Coronary artery (tissue), 2 donors: ENCODE measurements at places on chromosomes 12 and 14.
A peak's percentile ranks its signal among the peaks of the same experiment; 100 is the strongest.

DNA sequence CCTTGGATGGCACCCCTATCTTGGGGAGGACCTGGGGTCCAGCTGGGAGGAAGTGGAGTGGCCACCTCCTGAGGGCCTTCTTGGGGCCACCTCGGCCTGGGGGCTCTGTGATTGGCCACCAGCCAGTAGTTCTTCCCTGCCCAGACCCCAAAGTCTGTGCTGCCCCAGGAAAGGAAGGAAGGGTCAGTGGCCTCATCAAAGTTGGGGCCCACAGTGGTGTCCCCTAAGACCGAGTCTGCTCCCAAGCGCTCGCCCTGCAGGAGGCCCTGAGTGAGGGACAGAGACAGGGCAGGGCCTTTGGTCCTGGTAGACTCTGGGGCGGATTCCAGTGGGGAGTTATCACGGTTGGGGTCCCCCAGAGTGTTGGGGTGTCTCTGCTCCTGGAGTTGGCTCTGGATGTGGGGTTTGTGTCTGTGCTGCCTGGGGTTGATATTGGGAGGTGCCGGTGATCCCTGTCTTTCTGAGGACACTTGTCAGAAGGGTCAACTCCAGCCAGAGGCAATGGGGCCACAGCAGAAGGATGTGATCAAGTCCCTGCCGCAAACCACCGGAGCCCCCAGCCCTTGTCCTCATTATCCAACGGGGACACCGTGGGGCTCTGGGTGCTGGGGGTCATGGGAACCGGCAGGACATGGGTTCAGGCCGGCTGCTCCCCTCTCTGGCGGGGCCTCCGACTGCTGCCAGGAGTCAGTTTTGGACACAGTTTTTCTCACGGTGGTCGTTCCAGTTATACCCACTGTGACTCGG, 364.3 kb downstream of the TMEM121 start:
- peak; percentile 63 for DNase-seq

DNA sequence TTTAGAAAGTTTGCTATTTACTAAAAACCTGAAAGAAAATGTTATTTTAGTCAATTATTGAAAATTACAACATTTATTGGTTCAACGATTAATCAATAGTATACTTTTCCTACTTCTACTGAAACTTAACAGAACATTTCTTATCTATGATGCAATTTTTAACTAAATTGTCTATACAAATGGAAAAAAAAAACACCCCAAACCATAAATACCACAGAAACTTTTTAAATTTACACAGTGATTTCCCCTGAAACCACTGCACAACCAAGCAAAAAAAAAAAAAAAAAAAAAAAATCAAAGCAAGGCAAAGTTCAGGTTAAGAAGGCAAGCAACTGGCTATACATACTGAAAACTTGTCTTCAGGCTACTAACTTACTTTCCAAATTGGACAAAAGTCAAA, 71.9 kb upstream of the POC1B start:
- no peak for DNase-seq

DNA sequence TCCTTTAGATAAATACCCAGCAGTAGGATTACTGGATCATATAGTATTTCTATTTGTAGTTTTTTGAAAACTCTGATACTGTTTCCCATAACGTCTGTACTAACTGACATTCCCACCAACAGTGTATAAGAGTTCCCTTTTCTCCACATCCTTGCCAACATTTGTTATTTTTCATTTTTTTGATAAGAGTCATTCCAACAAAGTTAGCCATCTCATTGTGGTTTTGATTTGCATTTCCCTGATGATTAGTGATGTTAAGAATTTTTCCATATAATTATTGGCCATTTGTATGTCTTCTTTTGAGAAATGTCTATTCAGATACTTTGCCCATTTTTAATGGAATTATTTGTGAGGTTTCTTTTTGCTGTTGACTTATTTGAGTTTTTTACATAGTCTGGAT, 486.0 kb downstream of the FLRT2 start:
- no peak for DNase-seq

GRCh38 chr12:116614194-116614915, 55.2 kb downstream of the MAP1LC3B2 start:
- DNase-seq, result no peak

DNA sequence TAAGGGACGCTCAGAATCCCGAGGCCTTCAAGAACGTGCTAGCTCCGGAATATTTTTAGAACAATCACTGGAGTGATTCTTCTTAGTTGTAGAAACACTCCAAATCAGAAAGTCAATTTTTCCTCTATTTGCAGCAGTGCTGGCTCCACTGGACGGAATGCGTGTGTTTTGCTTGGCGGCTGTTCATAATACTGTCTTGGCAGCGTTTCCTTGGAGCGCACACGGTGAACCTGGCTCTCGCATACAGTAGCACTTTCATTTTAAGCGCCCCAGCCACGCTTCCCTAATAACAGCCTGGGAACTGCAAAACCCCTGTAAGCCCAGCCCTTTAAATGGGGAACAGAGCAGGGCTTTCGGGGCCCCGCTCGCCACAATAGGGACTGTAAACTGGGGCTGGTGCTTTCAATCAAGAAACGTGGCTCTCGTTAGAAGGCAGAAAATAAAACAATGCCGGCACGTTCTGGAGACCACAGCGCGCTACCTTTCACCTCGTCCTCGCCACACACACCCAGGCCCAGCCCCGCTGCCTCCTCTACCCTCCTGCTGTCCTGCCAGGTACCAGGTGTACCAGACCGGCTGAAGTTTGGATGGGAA, 79.9 kb downstream of the BCL11B start:
- DNase-seq, result no peak

DNA sequence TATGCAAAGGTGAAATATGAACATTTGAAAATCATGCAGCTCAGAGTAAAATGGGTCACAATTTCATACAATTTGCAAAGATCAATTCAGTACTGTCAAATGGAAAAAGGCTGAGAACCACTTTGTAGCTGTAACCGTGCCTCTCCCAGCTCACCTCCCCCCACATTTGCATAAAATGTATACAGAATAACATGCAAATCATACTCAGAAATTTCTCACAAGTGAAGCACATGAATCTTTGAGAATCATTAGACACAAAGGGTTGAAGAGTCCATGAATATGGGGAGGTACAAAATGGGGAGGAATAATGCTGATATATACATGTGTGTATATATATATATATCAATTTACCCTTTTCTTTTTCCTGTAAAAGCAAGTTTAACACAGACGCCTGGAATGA, 162.1 kb downstream of the APAF1 start:
- no peak for DNase-seq

- no peak for DNase-seq
These were observed 4.1 kb downstream of the CIPC start for GRCh38 chr14:77102154-77102553.

DNA sequence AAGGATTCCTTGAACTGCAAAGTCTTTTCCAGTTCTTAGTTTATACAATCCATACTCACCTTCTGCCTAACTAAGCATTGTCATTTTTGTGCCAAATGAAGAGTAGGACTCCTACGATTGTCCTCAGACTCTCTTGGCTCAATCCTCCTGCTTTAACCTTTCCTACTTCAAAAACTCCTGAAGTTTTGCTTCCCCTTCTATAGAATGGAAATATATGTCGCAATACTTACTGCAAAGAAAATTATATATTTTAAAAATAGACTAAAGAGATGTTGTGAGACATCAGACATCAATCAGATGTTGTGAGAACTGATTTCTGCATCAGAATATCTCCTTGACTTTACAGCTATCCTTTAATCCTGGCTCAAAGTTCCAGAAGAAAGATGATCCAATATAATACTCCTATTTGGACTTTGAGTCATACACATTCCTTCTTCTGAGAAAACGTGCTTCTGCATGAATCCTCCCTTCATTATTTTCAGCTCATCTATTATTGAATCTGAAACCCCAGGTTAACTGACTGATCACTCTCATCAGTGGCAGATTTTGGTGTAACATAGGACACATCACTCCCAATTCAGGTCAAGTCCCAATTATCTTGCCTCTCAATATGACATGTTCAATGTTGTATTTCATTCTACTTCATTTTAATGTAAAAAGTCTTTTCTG, 48.8 kb downstream of the A2M start:
- DNase-seq, result no peak

GRCh38 chr12:7608184-7608911, 57.4 kb downstream of the APOBEC1 start:
- DNase-seq, result no peak

DNA sequence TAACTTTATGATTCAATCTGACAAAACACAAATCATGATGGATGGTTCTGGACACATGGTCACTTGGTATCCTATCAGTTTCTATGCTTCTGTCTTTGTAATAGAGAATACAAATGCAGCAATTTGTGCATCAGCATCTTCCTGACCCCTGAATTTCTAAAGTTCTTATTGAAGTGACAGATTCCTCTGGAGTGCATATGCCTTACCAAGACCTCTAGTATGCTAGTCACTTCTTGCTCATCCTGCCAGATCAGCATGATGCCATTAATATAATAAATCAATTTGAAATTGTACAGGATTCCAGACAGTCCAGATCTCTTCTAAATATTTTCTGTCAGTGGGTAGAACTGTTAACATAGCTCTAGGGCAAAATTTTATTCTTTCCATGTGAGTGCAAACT, 40.6 kb upstream of the GLIPR1 start:
- DNase-seq, result no peak

- DNase-seq, result no peak
These were observed 144.4 kb upstream of the ARHGAP5 start for GRCh38 chr14:31932675-31933074.

DNA sequence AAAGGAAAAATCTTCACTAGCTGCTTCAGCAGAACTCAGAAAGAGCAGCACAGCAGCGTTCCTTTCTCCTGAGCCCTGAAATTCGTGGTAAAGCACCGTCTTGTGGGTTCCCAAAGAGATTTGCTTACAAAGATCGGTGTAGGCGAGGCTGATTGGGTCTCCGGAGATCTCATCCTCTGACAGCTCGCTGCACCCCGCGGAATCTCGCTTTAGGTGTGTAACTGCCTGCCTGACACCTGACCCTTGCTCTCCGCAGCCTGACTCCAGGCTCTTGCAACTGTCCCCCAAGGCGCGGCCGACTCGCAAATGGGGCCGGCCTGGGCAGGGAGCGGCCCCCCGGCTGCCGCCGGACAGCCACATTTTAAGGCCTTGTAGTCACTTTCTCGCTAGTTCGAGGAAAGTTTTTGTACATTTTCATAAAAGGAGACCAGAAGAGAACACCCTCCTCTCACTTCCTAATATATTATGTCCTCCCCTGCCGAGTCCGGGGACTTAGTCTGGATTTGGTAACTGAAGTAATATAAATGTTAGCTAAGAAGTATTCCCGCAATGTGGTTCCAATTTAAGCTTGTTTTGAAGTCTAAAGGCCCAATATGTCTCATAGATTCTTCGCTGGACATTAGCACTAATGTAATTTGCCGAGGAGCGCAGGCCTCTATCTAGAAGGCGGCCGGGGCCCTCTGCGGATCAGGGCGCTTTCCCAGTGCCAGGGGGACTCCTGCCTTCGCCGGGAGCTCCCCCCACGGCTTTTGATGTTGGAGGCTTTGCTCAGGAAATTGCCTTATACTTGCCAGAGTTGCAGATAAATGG, 177.3 kb upstream of the CDKN3 start:
- DNase-seq, result no peak

DNA sequence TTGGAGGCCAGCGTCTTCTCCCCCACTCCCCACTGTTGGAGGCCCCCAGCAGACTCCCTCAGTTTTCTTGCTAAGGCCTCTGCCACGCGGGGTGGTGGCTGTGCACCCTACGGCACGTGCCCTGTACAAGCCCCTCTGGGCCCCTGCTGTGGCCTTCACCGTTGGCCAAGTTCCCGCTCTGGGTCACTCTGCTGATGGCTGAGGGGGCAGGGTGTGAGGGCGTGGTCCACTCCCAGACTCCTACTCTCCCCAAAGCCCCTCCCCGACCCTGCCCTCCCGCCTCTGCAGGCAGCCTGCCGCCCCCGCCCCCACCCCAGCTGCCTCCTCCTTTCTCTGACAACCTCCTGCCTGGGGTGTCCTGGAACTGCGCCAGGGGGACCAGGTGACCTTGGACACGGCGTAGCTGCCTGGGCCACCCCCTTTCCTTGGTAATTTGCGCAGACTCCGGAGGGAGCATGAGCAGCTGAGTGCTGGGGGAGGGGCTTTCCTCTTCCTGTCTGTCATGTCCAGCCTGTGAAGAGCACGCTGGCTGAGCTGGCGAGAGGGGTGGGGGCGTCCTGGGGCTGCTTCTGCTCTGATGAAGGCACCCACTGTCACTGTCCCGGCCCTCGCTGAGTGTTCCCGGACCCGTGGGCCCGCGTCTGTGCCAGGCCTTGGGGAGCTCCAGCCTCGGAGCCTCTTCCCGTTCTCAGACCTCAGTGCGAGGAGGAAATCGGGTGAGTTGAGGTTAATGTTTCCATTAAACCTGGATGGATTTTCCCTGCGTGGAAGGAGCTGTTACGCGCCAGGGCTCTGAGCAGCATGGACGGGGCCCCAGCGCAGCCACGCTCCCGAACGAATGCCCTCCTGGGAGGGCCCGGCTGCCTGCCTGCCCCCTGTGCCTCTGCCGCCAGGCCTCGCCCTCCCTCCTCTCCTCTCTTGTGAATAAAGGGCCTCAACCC, 85.0 kb downstream of the KIF26A start:
- DNase-seq, result no peak

GRCh38 chr14:55847766-55848165, 267.8 kb downstream of the KTN1 start:
- DNase-seq, result no peak

- no peak for DNase-seq
These were observed 266.4 kb upstream of the USP15 start for GRCh38 chr12:61993734-61994345.

DNA sequence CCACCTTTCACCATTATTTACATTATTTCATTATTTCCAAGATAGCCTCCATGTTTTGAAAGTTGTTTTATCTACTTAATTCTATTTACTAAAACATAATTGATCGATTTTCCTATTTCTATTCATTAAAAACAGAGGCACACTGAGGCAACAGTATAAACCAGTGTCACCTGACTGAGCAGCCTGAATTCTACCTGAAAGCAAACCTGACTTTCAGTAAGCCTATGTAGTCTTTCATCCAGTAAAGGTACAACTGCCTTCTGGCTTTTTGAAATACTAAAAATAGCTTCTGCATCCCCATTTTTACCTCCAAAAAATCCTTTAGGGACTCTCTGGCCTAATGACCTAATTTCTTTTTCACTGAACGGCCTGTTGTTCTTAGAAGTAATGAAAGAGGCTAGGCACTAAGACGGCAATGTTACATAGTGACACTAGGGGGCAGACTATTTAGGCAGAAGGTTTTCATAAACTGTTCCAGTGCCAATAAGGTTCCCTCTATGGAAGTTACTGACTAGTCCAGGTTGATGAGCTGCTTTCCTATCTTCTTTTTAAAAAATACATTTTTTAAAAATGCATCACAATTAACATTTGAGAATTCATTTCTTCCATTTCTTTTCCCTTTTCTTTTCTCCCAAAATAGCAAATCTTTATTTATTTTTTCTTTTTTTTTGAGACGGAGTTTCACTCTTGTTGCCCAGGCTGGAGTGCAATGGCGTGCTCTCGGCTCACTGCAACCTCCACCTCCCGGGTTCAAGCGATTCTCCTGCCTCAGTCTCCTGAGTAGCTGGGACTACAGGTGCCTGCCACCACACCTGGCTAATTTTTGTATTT, 17.5 kb downstream of the ANAPC5 start:
- DNase-seq, result no peak

DNA sequence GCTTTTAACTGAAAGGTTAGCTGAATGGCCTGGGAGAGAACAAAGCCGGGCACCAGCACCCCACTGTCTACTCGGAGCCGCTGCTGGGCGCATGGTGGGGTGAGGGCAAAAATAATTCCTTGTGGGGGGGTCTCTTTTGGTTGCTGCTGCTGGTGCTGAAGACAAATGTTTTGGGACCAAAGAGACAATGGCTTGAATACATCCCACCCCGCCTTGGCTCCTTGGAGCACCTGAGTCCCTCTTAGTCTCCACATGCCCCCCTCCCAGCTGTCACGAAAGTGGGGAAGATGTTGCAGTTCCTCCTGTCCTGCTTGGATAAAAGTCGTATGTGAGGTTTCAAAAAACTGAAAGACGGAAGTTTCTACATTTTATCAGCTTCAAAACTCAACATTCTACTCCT, 85.0 kb downstream of the PIWIL1 start:
- DNase-seq, result peak; percentile 38
